RPMI7951 (cell line): ENCODE measurements at places on chromosomes 3 and 15. TPM values are rescaled to one million over a fixed set of nuclear protein-coding genes. Genes with fewer than 3 reads are reported as not detected.

Gene DTX3L
- total RNA-seq = 24.3 and 24.9 TPM in 2 replicates

Gene ABHD6
- 19.5 and 20.1 TPM in 2 replicates for total RNA-seq

Gene TUSC7
- total RNA-seq = not detected in 2 replicates

Gene LRRC3B
- total RNA-seq = not detected in 2 replicates
